ENCODE measurements at places on chromosomes 13 and 19.

GRCh38 chr13:40317980-40318327, 348.5 kb downstream of the FOXO1 start:
- no peak for DNase-seq

- DNase-seq = no peak
These were observed 66.6 kb downstream of the SPRYD7 start for GRCh38 chr13:49869519-49869918.

GRCh38 chr19:1540365-1540925, 16.6 kb downstream of the PLK5 start:
- no peak for DNase-seq

- no peak for DNase-seq
These were observed 93.1 kb downstream of the GGACT start for GRCh38 chr13:100495455-100495854.

- DNase-seq = no peak
These were observed 31.6 kb downstream of the CCNE1 start for GRCh38 chr19:29843180-29844051.

DNA sequence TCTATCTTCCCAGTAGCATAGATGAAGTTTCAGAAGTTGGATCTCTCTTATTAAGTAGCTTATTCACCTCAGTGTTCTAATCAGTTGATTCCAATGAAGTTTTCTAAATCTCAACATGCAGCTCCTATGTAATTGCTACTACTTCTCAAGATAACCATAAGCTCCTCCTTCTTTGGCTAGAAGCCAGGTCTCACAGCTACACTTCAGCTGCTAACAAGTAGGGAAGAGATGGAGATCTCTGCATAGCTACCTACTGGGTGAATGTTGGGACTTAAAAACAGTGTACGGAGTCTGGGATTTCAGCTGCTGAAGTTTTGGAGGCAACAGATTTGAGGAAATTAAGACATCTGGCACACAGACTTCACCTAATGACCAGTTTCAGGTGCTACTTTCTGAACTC, 661.0 kb downstream of the SLITRK1 start:
- DNase-seq = no peak

- DNase-seq = no peak
These were observed 91.4 kb upstream of the CACNA1A start for GRCh38 chr19:13597640-13598039.

DNA sequence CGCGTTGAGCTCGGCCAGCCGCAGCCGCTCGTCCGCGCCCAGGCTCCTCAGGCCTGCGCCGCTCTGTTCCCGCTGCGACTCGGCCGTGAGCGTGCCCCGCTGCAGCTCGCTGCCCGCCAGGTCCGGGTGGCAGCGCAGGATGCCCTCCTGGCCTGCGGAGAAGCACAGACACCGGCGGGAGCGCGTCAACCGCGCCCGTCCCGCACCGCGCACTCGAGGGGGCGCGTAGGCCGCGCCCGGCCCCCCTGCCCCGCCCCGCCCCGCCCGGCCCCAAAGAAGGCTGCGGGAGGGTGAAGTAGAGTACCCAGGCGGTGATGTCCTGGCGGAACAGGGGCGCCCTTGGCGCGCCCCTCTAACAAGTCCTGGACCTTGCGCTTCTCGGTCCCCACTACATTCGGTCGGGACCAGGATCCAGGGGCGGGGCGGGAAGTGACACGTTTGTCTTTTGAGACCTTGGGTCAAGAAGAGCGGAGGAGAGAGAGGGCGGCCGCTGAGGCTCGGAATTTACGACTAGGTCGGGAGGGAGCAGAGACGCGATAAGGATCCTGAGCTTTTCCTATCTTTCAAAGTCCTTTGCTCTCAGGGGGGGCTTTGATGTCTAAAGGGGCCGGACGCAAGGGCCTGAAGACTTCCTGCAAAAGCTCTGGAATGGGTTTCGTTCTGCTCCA, 9.3 kb upstream of the CDX2 start:
- DNase-seq = no peak

- no peak for DNase-seq
These were observed 74.8 kb downstream of the SLC7A1 start for GRCh38 chr13:29520671-29521070.

GRCh38 chr19:56101746-56102535, 19.2 kb downstream of the ZNF787 start:
- DNase-seq = no peak

DNA sequence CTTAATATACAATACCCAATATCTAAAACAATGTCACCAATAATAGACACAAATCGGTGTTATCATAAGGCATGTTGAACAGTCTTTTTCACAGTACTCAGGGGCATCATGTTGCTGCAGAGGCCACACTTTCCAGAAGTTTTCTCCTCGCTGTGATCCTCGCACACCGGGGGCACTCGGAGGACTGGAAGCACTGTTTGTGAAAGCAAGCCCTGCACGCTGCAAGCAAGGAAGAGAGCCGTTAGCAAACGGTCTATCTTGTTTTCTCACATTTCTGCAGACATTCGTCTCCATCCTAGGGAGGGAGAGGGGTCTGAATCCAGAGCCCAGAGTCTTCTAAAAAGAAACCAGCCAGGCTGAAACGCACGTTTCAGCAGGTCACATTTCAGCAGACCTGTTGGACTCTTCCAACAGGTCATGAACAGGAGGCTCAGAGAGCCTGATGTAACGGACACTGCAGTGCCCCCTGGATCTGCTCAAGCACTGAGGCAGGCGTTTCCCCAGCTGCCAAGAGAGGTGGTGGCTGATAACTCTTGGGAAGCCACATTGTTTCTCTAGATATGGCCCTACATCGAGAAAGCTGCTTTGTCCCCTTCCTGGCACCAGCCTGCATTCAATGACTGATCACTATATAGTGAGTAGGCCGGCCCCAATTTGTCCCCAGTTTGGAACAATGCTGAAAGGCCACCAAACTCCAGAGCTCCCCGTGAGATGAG, 43.6 kb downstream of the RUBCNL start:
- DNase-seq = no peak

DNA sequence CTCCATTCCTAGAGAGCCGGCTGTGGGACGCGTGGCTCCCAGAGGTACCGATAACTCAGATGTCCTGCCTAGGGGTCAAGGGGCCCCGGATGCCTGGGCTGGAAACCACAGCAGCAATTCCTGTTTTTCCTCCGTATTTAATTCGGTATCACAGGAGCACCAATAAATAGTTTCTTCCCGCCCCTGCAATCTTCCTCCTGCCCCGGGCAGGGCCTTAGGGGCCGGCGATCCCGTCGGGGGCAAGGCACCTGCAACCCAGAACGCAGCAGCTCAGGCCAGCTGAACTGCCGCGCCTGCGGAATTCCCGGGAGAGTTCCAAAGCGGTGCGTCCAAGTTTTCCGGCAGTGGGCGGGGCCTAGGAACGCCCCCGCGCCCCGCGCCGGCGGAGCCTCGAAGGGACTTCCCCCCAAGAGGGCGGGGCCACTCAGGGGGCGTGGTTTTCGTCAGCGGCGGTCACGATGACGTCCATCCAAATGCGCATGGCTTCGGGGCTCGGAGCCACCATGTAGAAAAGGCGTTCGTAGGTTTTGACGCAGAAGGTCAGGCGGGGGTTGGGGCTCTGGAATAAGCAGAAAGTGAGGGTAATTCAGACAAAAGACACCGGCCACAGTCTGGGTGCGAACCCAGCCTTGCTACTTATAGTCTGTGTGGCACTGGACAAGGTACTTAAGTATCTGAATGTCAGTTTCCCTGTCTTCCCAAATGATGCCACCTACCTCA, 9.7 kb upstream of the LYPD3 start:
- DNase-seq = peak; percentile 94

DNA sequence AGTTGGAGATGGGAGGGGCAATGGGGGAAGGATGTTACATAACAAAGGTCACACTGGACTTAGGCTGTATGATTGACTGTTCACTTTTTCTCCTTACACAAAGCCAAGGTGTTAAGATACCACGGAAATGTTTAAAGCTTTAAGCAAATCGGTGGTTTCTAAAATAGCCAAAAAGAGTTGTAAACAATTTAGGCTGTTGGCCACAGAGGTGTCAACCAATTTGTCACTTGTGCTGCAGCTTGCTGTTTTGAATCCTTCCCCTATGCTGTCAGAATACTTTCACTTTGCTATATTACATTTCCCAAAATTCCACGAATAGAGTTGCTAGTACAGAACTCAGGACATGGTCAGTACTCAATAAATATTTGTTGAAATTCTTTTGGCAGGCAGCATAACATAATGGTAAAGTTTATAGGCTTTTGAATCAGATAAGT, 149.3 kb downstream of the VWA8 start:
- DNase-seq = no peak

DNA sequence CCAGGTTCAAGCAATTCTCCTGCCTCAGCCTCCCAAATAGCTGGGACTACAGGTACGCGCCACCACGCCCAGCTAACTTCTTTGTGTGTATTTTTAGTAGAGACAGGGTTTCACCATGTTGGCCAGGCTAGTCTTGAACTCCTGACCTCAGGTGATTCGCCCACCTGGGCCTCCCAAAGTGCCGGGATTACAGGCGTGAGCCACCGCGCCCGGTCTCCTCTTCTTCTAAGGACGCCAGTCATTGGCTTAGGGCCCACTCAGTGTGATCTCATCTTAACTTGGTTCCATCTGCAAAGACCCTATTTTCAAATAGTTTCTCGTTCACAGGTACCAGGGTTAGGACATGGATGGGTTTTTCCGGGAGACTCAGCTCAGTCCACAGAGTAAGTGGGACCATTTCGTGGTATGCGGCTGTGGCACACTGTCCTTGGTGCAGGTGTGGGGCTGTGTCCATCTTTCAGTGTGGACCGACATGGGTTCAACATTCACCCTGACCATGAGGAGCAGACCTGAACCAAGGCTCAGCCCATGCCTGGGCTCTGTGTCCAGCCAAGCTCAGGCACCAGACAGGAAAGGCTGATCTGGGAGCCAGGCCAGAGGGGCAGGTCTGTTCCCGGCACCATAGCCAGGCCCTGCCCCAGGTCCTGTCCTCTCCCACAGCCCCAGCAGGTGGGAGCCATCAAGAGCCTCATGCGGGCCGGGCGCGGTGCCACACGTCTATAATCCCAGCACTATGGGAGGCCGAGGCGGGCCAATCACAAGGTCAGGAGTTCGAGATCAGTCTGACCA, 2.8 kb upstream of the MKNK2 start:
- no peak for DNase-seq

- DNase-seq = no peak
These were observed 43.0 kb upstream of the CSNK1A1L start for GRCh38 chr13:37148501-37148900.

DNA sequence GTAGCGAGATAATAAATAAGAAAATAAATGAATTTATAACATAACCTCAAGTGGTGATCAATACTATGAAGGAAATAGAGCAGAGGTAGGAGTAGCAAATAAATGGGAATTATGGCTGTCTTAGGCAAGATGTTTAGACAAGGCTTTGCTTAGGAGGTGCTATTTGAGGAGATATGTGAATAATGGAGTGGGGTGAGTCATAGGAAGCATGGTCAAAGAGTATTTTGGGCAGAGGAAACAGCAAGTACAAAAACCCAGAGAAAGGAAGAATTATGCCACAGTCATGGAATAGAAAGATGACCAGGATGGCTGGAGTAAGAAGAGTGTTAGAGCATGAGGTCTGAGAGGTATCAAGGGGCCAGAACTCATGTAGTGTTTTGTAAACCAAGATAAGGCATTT, 33.6 kb upstream of the LPAR6 start:
- DNase-seq = no peak

- DNase-seq = no peak
These were observed 10.0 kb upstream of the MLNR start for GRCh38 chr13:49210114-49210513.

GRCh38 chr13:51192348-51192747, 29.9 kb upstream of the FAM124A start:
- DNase-seq = no peak

DNA sequence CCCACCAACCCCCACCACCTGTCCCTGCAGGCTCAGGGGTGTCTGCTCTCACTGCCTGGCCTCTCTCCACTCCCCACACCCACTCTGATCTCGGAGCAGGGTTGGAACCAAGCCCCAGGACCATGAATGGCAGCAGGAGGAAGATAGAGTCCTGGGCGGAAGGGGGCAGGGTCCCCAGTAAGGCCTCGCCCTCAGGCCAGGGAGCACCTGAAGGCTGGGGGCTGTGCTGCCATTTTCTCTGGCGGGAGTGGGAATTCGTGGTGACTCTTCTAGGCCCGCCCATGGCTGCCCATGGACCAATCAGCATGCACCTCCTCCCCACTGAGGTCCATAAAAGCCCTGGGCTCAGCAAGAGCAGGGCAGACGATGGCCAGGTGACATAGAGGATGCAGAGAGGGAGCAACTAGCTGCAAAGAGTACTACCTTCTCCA, 25.0 kb downstream of the KBTBD6 start:
- no peak for DNase-seq

DNA sequence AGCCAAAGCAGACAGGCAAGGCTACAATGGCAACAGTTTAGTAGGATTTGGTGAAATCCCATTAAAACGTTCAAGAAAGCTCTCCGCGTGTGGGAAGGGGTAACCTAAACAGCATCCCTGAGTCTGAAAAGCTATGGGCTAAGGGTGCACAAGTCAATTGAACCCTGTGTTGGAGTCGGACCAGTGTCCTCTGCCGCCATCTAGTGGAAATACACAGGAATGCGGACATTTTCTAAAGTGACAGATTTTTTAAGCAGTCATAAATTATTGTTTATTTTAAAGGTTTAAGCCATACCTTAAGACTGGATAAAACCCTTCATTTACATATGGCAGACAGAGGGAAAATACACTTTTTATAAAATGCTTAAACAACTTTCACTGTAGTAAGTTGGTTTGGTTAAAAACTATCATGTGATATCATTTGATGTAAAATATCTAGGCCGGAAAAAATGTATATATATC, 26.5 kb upstream of the LSM14A start:
- no peak for DNase-seq

DNA sequence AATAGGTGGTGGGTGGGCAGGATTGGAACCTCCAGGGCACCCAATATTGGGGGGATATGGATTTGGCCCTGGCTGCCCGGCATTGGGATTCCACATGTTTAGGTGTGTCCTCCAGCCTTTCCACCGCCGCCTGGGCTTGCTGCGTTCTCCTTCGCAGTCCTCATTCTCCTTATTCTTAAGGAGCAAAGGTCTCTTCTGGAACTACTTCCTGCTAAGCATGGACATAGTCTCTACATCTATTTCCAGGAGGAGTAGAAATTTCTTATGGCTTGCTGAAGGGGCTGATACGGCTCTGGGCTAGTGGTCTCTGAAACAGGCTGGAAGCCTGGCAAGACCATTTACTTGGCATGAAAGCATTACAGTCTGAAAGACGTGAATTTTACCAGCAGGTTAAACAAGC, 9.2 kb upstream of the FCGBP start:
- no peak for DNase-seq

DNA sequence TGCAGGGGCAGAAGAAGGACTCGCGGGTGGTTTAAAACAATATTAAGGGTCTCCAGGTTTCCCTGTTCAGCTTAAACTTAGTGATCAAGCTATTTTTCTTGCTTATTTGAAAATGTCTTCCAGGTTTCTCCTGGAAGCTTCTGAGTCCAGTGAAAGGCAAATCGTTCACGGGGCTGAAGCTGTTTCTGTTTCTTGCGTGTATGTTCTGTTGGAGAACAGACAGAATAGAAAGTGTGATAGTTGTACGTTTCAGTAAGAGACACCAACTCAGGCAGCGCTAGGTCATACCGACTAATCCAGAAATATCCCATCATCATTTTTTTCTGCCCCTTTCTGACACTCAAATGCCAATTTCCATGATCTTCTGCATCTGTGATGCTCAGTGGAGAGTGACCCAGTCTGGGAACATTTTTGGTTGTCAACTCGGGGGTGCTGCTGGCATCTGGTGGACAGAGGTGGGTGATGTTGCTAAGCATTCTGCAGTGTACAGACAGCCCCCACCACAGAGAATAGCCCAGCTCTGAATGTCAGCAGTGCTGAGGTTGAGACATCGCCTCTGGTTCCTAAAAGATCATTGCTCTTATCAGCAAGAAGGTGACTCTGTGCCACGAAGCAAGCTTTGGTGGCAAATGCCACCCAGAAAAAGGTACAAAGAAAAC, 4.3 kb downstream of the KLF2 start:
- no peak for DNase-seq

All from tibial nerve (tissue), 4 donors.